Activated CD8-positive, alpha-beta T cell treated with anti-CD3 and anti-CD28 coated beads, Interleukin-2, amount 10 ng/mL, durations not matched to agents 7 days and 5 days (primary cell): ENCODE measurements at places on chromosomes 4 and X.

DNA sequence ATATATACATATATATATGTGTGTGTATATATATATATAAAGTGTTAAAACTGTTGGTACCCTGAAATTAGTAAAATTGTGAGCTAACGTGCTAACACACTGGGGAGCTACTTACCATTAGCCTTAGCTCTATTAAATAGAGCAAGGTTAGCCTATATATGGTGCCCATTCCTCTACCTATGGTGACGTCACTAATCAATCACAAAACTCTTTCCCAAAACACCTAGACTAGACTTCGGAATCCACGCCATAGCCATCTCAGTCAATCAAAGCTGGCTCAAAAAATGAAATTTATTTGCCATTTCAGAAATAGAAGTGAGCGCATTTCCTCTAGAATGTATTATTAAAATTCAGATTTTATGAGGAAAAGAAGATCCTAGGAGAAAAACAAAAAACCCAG, 229.0 kb upstream of the TENM3 start:
- no peak for DNase-seq

DNA sequence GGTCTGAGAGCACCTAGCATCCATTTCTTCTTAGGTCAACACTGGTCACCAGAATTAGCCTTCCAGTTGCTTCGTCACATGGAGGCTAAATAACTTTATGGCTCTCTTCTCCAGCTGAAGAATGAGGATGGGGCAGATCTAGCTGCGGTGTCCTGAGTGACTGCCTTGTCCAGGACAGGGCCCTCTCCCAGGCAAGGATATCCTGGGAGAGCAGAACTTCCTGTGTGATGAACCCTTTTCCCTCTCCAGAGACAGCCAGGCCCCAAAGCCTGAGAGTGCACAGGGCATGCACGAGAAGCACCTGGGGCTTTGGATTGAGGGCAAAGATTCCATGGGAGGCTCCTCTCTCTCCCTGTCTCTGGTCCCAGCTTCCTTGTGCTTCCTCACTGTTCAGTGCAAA, 108.2 kb upstream of the MAMLD1 start:
- no peak for DNase-seq

GRCh38 chr4:149047368-149047767, 605.2 kb upstream of the NR3C2 start:
- DNase-seq = no peak

DNA sequence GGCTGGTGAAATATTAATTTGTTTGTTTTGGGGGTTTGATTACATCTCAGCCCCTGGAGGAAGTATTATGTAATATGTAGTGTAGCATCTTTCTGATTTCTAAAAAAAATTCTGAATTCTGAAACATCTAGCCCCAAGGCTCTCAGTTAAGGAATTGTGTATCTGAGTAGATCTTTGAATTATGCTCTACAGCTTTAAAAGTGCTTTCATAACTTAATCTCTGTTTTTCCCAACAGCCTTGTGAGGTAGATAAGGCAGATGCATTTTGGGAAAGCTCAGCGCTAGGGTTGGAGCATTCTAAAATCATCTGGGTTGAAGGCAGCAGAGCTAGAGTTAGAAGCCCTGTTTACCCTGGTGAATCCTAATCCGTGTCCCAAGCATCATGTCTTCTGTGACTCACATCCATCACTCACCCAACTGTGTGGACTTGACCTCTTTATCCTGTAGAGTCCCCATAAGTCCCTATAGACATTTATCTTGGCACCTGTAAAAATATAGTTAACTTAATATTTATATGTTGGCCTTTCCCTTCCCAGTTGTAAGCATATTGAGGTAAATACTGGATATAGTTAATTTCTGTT, 49.8 kb downstream of the FNIP2 start:
- DNase-seq = no peak

GRCh38 chr4:81884986-81885385, 413.3 kb upstream of the RASGEF1B start:
- no peak for DNase-seq

- no peak for DNase-seq
Observed at GRCh38 chrX:19639056-19639455, 123.7 kb upstream of the MAP3K15 start.

DNA sequence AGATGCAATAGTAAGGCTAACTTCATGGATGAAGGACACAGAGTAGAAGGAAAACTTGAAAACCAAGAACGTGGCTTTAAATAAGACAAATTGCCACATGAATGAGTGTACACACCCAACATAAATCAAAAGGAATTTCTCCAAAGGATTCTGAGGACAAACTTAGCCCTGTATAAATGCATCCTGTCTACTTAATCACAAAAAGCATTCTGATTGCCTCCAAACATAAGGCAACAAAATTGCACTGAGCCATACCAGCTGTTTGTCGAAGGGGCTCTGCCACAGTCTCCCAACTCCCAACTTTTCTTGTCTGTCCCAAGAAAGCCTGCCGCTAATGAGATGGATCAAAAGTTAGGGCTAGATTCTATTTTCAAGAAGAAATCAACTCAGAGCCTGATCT, 194.3 kb downstream of the SOWAHB start:
- no peak for DNase-seq

DNA sequence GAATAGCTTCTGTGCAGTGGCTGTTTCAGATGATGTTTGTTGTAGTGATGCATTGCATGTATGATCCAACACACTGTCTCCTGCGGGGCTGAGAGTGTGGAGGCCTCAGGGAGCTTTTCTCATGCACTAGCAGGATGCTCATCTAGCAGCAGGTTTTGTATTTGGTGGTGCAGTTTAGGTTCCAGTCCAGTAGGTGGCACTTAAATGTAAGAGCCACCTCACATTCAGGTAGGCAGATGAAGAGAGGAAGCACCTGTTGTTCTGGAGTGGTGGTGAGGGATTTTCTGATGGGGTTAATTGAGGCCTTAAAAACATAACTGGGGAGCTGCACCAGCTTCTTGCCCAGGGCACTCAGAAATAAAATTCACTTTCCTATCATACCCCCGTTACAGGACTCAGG, 300.9 kb downstream of the SPIN4 start:
- no peak for DNase-seq

DNA sequence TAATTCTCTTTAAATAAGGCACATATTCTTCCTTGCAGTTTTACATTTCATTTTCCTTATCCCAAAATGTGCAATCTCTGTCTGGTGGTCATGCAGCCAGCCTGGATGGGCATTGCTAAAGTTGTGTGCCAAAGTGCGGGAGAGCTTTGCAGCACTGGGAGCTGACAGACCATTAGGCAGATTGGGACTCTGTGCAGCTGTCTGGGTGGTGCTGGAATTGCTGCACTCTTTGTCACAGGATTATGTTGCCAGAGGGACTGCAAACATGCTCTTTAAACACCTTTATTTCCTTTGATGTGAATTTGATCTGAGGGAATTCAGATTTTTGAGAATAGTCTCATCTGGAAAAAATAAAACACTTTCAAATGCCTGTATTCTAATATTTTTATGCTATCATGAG, 956.2 kb upstream of the DIAPH2 start:
- no peak for DNase-seq

- no peak for DNase-seq
Observed at GRCh38 chr4:154946113-154946512, 165.0 kb downstream of the RBM46 start.

DNA sequence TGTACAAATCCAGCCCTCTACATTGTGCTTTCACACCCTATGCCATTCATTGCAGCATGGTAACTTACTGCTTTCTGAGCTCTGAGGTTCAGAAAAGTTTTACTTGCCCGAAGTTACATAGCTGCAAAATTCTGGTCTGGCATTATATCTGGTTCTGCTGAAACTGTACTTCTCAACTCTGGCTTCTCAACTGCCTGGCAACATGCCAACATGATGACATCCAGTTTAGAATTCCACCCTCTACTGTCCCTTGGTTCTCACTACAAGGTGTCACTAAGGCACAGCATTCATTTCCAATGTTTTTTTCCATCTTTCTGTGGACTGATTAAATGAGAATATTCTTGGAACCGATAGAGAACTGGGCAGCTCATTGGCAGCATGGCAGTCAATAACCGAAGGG, 242.9 kb upstream of the PRPS2 start:
- DNase-seq = no peak

- no peak for DNase-seq
Observed at GRCh38 chr4:24404281-24404680, 180.1 kb downstream of the DHX15 start.

GRCh38 chr4:140935254-140935653, 179.1 kb upstream of the TBC1D9 start:
- no peak for DNase-seq

DNA sequence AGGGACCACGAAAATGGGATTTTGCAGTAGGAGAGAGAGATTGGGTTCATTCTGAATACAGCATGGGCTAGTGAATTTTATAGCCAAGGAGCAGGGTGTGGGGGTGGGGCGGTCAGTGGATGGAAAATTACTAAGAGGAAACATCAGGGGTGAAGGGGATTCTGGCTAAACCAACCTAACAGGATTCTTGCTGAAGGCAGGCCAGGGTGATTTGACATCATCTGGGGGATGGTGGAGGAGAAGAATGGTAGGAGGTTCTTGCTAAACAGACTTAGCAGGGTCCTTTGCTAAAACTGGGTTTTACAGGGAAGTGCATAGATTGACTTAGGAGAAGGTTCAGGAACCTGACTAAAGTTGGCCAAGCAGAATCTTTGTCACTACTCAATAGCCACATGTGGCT, 91.9 kb downstream of the DNAAF6 start:
- no peak for DNase-seq

DNA sequence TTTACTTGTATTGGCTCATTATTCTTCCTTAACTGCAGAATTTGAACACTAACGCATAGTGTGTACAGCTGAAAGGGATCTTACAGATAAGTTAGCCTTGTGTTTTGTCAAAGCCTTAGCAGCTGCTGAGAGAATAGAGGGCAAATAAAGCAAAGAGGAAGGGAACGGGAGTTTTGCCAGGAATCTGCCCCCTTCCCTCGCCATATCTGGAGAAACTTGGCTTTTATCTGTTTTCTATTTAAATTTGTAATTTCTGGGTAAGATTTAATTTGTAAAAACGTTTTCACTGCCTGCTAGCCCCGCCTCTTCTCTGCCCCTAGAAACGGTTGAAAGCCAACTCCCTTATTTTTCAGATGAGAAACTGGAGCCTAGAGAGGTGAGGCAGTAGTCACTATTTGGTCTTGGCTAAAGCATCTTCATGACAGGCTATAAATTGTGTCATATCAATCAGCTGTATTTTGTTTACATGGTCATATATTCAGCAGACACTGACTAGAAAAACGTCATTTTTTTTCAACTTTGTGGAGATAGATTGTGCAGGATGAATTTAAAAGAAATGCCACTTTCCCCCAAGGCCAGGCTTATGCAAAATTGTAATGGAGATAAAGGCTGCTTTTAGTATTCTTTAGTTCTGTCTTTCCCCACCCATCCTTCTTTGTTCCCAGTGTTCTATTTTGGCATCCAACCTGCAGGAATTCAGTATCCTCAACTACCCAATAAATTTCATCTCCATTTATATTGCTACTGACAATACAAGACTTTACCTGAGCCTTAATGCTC, 319.4 kb downstream of the SH2D1A start:
- DNase-seq = no peak

- DNase-seq = no peak
Observed at GRCh38 chr4:184727430-184727829, 6.5 kb downstream of the CENPU start.

DNA sequence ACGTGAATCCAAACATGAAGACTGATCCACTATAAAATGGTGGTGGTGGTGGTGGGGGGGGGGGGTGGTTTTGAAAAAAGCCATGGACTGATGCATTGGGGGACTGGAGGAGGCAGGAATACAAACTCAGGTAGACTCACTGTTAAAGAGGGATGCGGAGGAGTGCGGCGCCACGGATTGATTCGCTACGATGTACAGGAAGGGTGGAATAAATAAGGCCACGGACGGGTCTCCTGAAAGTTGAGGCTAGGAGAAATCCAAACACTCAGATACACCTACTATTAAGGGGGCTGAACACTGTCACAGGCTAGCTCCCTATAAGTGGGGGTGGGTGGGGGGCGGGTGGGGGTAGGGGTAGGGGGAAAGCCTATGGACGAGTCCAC, 591 bp downstream of the ELK1 start:
- no peak for DNase-seq

DNA sequence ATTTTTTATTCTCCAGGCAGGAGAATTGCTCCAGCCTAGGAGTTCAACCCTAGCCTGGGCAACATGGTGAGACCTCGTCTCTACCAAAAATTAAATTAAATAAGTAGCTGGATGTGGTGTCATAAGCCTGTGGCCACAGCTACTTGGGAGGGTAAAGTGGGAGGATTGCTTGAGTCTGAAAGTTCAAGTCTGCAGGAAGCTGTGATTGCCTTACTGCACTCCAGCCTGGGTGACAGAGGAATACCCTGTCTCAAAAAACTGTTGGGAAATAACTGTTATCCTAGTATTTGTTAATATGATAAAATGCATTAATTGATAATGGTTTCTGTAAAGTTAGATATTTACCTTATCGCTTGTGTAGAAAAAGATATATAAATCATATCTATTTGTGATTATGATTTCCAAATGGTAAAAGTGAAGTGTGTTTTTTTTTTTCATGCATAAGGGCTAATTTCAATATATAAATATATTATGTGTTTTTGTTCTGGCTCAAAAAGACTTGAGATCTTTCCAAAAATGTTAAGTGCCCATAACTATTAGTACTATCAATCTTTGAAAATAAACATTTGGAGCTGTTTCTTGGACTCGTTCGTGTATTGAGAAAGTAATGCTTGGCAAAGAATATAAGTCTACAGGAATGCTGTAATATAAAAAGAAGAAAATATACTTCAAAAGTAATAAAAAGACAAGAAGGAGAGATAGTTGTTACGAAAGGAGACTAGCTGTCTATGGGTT, 396.6 kb downstream of the ADGRL3 start:
- no peak for DNase-seq

DNA sequence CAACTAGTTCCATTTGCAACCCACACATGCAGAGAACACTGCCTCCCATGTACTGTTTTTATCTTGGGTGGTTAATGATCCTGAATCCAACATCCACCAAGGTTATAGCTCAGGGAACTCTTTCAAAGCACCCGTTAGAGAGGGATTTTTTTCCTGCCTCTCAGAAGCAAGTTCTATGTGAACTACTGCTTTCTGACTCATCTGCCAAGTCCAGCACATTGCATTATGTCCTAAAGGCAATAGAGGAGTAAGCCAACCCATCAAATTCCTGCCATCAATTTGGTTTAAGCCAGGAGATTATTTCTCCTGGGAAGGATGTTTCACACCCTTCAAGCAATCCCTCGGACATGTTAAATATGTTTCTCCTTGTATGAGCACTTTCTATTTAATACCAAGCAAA, 334.5 kb downstream of the GASK1B start:
- DNase-seq = no peak

- no peak for DNase-seq
Observed at GRCh38 chr4:147589586-147589985, 27.6 kb upstream of the TMEM184C start.

- no peak for DNase-seq
Observed at GRCh38 chr4:155405059-155405458, 28.3 kb upstream of the MAP9 start.

DNA sequence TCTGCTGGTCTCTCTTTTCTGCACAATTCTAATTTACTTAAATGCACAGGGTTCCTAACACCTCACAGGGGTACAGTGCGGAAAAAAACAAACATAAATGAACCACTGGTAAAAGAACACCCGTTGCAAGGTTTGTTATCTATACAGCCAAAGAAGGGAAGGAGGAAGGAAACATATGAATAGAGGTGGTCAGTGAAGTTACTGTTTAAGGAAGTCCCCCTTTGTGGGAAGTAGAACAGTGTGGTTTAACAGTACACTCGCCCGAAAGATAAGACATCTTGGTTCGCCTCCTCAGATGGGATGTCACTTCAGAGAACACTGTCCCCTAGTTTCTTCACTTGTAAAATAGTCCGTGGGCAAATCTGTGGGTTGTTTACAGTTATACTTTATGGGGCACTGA, 57.5 kb downstream of the TEC start:
- DNase-seq = no peak
